DMS153 (cell line): ENCODE measurements at places on chromosomes 2 and 18.

GRCh38 chr18:28177828-28178635, 1.1 kb upstream of the CDH2 start:
- DNase-seq: peak; percentile 39

- DNase-seq: no peak
Observed at GRCh38 chr2:177187631-177188312, 24.8 kb upstream of the HNRNPA3 start.

GRCh38 chr2:79796641-79797040, 283.8 kb downstream of the CTNNA2 start:
- no peak for DNase-seq

DNA sequence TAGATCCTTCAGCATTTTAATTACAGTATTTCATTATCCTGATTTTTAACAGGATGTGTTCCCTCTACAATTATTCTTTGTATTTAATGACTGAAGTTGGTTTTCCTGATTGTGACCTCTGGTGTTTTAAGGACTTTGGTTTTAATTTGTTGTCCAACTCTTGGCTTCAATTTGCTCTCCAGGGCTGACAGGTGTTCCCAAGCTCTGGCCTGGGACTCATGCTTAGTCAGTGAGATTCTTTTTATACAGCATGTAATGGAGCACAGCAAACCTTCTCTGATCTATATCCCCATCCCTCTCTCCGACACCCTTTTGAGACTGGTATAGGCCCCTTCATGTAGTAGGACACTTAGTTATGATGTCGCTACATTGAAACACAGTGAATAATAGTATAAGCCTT, 896.3 kb downstream of the TSN start:
- no peak for DNase-seq

GRCh38 chr18:70337139-70337972, 48.5 kb downstream of the SOCS6 start:
- DNase-seq: no peak

GRCh38 chr2:186309901-186310300, 176.2 kb upstream of the ZC3H15 start:
- no peak for DNase-seq

DNA sequence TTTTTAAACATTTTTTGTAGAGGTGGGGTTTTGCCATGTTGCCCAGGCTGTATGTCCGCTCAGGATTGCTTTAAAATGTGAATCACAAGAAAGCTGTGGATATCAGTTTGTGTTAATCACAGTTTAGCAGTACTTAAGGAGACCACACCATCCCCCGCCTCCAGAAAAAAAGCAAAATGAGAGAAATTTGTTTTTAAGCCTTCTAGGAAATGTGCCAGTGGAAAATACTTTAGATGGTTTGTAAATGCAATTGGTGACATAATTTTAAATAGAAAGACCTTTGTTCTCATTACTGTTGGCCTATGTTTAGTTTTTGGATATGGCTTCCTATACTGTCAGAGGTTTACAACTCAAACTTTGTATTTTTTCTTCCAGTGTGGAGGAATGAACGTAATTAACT, 27.0 kb downstream of the GCA start:
- no peak for DNase-seq

GRCh38 chr18:79532313-79533007, 136.7 kb downstream of the NFATC1 start:
- no peak for DNase-seq

GRCh38 chr2:36789181-36789804, 92.8 kb downstream of the VIT start:
- DNase-seq: no peak

GRCh38 chr2:231003186-231003585, 7.3 kb downstream of the SPATA3 start:
- DNase-seq: no peak

DNA sequence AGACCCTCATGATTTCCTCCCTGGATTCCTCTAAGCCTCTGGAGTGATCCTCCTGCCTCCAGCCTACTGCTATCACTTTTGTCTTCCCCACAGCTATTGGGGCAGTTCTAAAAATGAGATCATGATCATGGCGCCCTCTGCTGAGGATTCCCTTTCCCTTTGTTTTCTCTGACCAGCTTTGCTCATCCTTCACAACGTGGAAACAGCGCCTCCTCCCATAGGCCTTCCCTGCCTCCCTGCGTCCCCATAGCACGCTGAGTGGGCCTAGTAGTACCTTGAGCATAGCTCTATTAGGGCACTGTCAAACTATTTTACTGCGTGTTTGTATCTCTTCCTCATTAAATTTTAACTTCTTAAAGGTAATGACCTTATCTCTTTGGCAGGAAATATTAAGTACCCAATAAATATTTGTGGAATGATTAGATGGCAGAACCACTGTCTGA, 207.0 kb upstream of the FANCL start:
- DNase-seq: peak; percentile 66
